ENCODE measurements at places on chromosomes 5 and 9.

GRCh38 chr5:66884564-66885243 is 288.5 kb downstream of the MAST4 start:
- no peak for DNase-seq

DNA sequence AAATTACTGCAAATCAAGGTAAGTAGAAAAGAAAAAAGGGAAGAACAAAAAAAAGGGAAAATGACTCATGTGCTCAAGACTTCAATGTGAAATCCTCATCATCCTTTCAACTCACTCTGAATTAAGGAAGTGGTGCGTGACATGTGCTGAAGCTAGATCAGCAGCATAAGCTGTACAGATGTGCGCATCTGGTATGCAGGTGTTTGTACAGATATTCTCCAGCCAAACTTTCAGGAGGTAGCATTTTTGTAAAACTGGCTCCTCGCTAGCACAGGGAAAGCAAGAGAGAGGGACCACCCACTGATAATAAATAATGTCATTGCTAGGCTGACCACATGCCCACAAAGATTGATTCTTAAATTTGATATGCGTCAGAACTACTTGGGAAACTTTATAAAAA is 253.9 kb upstream of the RGMB start:
- DNase-seq = no peak

DNA sequence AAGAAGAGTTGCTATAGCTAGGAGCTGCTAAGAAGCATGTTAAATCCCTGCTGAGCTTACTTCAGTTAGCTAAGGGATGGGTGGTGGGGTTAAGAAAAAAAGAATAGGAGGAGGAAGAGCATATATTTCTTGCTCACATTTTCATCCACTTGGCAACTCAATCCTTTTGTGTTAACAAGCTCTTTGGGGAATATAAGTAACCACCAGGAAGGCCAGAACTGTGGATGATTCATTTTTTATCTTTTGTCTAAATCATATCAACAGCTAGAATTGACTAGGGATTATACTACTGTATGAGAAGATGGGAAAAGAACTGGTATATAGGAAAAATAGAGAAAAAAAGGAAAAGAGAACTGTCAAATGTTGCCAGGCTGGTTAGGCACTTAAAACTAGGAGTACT is 555.3 kb upstream of the ARRDC3 start:
- DNase-seq = no peak

- no peak for DNase-seq
These were observed 270.7 kb downstream of the ARHGEF28 start for GRCh38 chr5:73896668-73897067.

- DNase-seq = no peak
These were observed 12.6 kb downstream of the RCL1 start for GRCh38 chr9:4805191-4805918.

- no peak for DNase-seq
These were observed 44.1 kb upstream of the IL17B start for GRCh38 chr5:149423049-149423793.
